ENCODE measurements at places on chromosomes 11 and 22. TPM values are rescaled to one million over a fixed set of nuclear protein-coding genes. Genes with fewer than 3 reads are reported as not detected.

The MMP10 gene
- total RNA-seq, result not detected

The TSGA10IP gene
- total RNA-seq, result not detected

DNA sequence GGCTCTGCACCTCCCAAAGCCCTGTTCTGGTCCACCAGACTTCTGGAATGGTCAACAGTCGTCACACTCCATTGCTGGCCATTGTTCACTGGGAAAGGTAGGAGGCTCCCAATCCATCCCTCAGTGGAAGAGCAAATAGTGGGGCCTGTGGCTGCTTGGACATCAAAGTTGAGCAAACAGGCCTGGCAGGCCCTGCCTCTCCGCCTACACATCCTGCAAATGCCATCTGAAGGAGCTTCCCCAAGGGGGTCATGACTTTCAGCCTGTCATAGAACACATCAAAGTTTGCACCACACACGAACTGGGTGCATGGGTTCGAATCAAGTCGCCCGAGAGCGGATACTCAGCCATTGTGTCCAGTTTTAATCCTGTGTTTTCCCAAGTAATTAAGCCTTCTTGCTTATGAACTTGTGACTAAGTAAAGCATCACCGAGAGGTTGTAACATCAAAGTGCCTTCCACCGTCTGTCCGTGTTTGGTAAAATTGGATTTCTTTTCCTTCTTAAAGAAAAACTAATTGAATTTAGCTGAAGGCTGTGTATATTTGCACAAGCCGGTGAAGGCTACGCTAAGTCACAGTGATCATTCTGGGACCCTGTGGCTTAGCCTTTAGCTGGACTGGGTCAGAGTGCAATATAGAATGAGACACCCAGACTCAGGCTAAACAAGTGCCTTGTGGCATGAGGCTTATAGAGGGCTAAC lies 36.1 kb downstream of the CLPB start:
- no peak overlapping the region for H3K4me3 ChIP-seq
- no peaks in the 10 kb centered on the region for H3K27me3 ChIP-seq
- H3K27ac ChIP-seq, result no peak overlapping the region
- H3K4me1 ChIP-seq, result no peaks in the 10 kb centered on the region
- H3K36me3 ChIP-seq, result peaks cover 3% of the 10 kb centered on the region
- DNase-seq, result no peak

GRCh38 chr11:35672608-35673007 lies 10.0 kb downstream of the TRIM44 start:
- peaks cover 14% of the 10 kb centered on the region for H3K36me3 ChIP-seq
- no peak overlapping the region for H3K4me3 ChIP-seq
- no peak overlapping the region for H3K27ac ChIP-seq
- DNase-seq, result no peak
- peaks cover 68% of the 10 kb centered on the region for H3K4me1 ChIP-seq

DNA sequence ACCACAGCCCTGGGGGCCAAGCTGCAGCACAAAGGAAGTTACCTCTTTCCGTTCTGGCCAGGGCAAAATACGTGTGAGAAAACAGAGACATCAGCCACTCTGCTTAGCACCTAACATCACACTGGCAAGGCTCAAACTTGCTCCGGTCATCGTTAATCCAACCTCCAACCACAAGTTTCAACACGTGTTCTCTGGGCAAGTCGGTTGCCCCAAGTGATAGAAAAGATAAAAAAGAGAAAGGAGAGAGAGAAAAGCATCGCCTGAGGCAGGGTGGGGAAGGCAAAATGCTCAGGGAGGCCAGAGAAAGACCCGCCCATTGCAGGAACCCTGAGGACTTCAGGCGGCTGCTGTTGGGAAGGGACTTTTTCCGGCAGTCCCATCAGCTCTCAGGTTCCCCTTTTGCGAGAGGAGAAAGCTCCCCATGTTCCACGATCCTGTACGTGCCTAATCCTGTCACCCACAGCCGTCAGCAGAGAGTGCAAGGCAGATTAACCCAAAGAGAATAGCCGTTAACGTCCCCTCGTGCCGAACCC lies 18.5 kb upstream of the B4GALNT4 start:
- no peak for DNase-seq
- no peak overlapping the region for H3K4me3 ChIP-seq
- H3K27me3 ChIP-seq, result no peaks in the 10 kb centered on the region
- H3K36me3 ChIP-seq, result peaks cover 4% of the 10 kb centered on the region
- no peak overlapping the region for H3K27ac ChIP-seq

- no peak overlapping the region for H3K27ac ChIP-seq
- no peak for DNase-seq
- no peak overlapping the region for H3K4me3 ChIP-seq
- peaks cover 7% of the 10 kb centered on the region for H3K27me3 ChIP-seq
Observed at GRCh38 chr11:122163053-122163819, 47.2 kb upstream of the BLID start.

Data from activated naive CD4-positive, alpha-beta T cell treated with anti-CD3 and anti-CD28 coated beads for 36 hours (primary cell).